ENCODE measurements at places on chromosomes 6 and 20. TPM values are rescaled to one million over a fixed set of nuclear protein-coding genes. Genes with fewer than 3 reads are reported as not detected.

GRCh38 chr20:19253316-19253715, 40.9 kb downstream of the SLC24A3 start:
- no peak for DNase-seq

COL10A1 gene
- total RNA-seq, result not detected

DNA sequence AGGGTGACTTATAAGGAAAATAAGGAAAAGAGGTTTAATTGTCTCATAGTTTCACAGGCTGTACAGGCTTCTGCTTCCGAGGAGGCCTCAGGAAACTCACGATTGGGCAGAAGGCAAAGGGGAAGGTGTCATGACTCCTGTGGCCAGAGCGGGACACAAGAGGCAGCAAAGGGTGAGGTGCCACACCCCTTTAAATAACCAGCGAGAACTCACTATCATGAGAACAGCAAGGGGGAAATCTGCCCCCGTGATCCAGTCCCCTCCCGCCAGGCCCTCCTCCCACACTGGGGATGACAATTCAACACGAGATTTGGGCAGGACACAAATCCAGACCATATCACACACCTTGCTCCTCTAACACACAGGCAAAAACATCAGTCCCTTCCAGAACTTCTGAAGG, 254.0 kb downstream of the DLL1 start:
- no peak for DNase-seq

SLC12A5 gene
- 0.49 TPM for total RNA-seq

DNA sequence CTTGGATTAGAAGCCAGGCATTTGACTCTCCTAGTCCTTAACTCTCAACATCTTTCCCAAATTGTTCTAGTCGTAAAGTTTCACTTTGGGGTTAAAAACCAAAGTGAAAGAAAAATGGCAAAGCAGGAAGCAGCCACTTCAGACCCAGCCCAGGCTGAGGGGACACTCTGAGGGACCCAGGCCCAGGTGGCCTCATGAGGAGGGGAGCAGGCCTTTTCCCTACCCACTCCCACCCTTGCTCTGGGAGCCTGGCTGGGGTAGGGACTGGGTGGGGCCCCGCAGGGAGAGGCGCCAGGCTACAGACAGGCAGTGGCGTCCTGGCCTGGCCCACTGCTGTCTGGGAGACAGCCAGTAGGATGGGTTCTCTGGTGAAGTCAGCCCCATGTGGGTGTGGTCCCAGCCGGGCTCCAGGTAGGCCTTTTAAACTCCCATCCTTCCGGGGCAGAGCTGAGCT, 68.7 kb upstream of the MYL9 start:
- peak; percentile 64 for DNase-seq

DNA sequence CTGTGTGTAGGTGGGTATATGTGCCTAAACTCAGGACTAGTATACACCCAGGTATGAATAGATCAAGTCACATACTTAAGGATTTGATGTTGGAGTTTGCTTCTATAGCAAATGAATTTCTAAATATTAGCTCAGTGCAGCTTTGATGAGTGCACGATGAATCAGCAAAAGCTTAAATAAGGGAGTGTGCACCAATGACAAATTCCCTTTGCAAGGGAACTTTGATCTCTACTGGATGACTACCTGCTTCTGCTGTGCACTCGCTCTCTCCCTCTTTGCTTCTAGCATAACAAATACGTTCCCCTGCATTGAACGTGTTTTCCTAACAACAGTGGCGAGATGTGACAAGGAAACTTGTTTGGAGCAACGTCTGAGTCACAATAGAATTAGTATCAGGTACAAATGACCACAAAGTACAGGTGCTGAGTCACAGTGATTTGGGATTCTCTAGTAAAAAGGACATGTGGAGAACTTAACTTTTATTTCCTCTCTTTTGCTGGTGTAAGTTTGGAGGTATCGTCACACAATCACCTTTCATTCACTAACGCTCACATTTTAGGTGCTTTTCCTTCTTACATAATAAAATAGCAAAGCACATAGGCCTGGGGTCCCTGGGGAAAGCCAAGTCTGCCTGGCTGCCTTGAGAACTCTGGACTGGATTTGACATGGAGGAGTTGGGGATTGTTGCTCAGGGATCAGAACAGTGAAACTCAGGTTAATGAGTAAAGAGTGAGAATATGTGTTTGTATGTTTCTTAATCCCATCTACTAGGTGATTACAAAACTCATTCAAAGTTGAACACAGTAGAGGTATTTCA, 49.7 kb downstream of the KLHL31 start:
- DNase-seq, result no peak

CFAP61 gene
- 0.39 TPM for total RNA-seq

- peak; percentile 59 for DNase-seq
Measured at GRCh38 chr20:33859157-33859695, 48.1 kb downstream of the CHMP4B start.

GRCh38 chr20:13852306-13852705, 67.5 kb downstream of the NDUFAF5 start:
- DNase-seq, result no peak

DNA sequence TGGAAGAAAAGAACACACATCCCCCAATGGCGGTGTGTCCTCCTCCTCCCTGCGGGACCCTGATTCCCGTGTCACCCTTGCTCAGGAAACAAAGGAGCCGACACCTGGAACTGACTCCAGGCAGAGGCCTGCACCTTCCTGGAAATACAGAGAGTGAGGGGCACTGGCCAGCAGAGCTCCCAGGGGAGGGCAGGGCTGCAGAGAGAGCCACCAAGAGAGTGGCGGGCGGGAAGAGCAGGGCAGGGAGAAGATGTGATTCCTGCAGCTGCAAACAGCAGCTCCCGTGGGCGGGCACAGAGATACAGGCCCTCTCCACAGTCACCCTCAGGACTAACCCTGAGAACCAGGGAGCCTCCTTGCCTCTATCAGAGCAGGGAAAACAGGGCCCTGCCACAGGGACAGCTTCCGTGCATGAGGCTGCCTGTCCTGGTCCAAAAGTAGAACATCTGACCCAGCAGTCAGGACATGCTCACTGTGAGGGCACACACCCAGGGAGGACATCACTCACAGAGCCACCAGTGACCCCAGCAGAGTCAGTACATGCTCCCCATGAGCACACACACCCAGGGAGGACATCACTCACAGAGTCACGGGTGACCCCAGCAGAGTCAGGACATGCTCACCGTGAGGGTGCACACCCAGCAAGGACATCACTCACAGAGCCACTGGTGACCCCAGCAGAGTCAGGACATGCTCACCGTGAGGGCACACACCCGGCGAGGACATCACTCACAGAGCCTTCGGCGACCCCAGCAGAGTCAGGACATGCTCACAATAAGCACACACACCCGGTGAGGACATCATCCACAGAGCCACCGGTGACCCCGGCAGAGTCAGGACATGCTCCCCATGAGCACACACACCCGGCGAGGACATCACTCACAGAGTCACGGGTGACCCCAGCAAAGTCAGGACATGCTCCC, 193.1 kb downstream of the DLL1 start:
- DNase-seq, result no peak

ZSCAN26 gene
- 6.7 TPM for total RNA-seq

NRM gene
- 36.4 TPM for total RNA-seq

DNA sequence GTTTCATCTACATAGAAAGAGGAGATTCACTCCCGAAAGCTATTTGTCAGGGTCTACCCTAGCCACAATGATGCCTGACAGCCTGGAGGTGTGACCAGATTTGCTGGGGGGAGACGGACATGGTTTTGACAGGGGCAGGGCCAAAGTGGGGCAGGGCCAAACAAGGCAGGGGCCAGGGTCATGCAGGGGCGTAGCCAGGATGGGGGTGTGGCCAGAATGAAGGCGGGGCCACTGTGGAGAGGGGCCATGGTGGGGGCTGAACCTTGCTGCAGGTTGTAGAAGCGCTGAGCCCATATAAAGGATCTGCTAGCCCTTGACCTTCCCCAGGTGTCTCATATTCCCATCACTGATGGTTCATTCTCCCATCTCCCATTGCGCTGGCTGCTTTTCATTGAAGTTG, 184.1 kb upstream of the SULF2 start:
- no peak for DNase-seq

MLN gene
- not detected for total RNA-seq

DNA sequence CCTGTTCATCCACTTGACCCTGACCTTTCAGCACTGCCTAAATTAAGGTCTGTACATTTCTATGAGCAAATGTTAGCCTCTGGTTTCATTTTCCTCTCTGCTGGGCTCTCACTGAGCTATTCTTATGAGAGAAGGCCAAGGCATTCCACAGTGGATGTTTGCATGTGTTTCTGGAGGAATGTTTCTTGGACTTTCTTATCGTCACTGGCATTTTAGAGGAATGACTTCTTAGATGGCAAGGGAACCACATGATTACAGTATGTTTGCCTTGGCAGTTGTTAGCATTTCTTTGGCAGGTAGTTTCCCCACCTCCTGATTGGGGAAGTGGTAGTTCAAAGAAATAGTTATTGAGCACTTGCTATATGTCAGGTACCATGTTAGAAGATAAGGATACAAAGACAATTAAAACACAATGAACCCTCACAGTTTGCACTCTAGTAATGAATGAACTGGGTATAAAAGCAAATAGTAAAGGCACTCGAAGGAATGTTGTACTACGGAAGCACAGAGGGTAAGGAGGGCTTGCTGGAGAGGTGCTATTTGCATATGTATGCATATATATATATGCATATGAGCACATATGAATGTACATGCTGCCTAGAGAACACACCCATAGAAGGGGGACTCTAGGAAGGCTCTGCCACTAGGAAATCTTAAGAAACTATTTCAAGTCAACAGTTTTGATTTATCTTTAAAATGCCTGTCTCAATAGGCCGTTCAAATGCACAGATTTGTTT, 307.4 kb downstream of the EYA4 start:
- DNase-seq, result no peak

GRCh38 chr6:56709650-56710049, 67.0 kb upstream of the DST start:
- DNase-seq, result no peak

DNA sequence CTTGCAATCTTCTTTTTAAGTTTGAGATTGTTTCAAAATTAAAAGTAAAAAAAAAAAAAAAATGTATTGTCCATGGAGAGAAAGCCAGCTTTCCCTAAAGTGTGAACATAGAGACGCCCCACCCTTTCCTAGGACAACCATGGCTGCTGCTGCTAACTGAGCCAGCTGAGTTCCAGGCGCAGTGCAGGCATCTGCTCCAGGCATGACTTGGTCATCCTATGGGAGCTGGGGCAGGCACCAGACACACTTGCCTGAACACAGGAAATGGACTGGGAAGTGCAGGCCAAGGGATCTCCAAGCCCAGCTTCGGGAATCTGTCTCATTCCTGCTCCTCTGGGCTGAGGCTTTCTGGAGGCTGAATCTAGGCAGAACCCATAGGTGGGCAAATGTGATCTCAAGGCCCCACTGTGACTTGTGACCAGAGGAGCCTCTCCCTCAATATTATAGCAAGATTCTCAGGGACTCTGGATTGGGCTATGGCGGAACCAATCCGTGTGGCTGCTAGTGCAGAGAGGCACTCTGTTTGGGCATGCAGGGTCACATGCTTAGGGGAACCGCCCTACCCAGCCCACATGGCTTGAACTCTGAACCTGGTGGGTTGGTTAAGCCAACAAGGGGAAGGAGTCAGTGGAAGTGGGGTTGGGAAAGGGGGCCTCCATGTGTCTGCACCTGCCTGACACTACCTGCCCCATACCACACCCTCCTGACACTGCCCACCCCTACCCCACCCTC, 138.2 kb upstream of the CST7 start:
- DNase-seq, result no peak

GRCh38 chr6:56814308-56814707, 140.6 kb upstream of the BEND6 start:
- DNase-seq, result no peak

DNA sequence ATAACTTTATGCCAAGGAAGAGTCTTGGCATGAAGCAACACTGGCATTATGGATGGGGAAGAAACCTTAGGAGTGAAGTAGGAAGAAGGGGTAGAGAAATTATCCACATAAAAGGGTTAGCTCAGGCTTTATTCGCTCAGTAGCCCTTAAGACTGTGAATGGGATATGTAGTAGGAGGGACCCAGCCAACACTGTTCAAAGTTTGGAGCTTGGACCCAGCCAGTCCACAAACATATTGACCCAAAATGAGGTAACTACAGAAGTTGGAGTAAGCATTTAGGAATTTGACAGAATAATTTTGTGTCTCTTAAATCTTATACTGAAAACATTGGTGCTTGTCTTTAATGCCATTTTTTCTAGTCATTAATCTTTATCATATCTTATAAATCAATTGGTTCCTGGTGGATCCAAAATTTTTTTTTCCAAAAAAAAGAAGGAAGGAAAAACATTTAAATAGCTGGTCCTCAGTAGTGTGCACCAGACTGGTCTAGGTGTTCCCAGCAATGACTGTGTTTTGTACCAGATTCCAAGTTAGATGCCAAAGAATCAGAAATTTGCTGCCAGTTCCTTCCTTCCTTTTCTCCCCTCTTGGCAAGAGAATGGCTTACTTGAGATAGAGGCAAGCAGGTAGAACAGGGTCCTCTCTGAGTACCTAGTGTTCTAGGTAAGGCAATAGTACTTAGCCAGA, 451.8 kb upstream of the SOX4 start:
- no peak for DNase-seq

DNA sequence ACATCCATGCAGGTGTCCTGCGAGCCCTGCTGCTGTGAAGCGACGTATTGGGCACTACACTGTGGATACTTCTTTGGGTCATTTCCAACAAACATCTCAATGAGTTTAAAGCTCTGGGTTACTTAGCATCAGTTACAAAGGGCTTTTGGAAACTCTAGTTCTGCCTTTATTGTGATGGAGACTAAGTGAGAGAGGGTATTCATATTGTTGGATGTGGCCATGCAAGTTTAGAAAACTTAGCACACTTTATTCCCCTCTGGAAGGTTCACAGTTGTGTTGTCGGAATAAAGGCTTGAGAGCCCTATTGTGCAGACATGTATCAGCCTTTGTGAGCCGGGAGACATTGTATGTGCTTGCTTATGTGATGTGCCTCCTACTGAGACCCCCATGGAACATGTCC, 22.1 kb downstream of the DUSP22 start:
- DNase-seq, result no peak

RIPPLY2 gene
- total RNA-seq, result not detected

ZNF334 gene
- 4.9 TPM for total RNA-seq

CMTR1 gene
- total RNA-seq, result 65.3 TPM

DNA sequence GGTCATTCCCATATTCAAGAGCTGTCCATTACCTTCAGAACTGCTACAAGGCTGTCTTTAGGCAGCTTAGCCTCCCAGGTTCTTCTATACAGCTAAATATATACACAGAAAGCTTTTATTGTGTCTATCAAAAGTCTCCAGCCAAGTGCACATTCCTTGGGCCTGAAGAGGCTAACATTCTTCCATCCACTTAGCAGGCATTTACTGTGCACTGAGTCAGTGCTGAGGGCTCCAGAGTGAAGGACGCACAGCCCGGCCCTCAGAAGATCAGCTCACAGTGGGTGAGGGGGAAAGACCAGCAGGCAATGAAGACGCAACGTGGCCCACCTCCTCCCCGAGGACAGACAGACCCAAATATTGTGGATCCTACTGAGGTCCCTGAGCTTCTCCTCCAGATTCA, 569.9 kb downstream of the CDH26 start:
- DNase-seq, result no peak

GRCh38 chr6:88302769-88303225, 136.7 kb upstream of the CNR1 start:
- DNase-seq, result no peak

TAF4 gene
- 15.4 TPM for total RNA-seq

- DNase-seq, result no peak
Measured at GRCh38 chr6:169700296-169700695, 1.5 kb downstream of the WDR27 start.

Measured in activated CD4-positive, alpha-beta T cell treated with anti-CD3 and anti-CD28 coated beads for 36 hours (primary cell).